Ammon's horn (tissue), 1 donor: ENCODE measurements at places on chromosomes 5 and 9.
A peak's percentile ranks its signal among the peaks of the same experiment; 100 is the strongest.

- DNase-seq = no peak
Observed at GRCh38 chr5:143156086-143156485, 247.4 kb downstream of the NR3C1 start.

DNA sequence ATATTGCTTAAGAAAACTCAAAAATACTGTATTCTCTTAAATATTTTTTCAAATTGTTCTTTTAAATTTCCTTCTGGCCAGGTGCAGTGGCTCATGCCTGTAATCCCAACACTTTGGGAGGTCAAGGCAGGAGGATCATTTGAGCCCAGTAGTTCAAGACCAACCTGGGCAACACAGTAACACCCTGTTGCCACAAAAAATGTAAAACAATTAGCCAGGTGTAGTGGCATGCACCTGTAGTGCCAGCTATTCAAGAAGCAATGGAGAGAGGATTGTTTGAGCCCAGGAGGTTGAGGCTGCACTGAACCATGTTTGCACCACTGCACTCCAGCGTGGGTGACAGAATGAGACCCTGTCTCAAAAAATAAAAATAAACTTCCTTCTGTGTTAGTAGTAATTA is 94.3 kb downstream of the STRBP start:
- no peak for DNase-seq

DNA sequence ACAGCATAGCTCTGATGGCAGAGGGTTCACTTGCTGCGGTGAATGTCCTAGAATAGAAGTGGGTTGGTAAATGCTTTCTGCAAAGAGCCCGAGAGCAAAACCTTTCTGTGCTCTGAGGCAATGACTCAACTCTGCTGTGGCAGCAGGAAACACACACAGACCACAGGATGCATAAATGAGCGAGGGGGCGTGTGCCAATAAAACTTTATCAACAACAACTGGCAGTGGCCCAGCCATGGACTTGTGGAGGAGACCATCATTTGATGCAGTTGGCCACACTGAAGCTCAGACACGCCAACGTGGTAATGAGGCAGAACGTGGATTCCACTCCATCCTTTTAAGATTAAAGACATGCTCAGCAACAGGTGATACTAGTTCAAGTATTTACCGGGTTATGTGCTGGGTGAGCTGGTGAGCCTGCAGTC is 6.8 kb downstream of the MRPL36 start:
- DNase-seq = no peak

- DNase-seq = no peak
Observed at GRCh38 chr5:78499485-78499884, 139.1 kb downstream of the SCAMP1 start.

DNA sequence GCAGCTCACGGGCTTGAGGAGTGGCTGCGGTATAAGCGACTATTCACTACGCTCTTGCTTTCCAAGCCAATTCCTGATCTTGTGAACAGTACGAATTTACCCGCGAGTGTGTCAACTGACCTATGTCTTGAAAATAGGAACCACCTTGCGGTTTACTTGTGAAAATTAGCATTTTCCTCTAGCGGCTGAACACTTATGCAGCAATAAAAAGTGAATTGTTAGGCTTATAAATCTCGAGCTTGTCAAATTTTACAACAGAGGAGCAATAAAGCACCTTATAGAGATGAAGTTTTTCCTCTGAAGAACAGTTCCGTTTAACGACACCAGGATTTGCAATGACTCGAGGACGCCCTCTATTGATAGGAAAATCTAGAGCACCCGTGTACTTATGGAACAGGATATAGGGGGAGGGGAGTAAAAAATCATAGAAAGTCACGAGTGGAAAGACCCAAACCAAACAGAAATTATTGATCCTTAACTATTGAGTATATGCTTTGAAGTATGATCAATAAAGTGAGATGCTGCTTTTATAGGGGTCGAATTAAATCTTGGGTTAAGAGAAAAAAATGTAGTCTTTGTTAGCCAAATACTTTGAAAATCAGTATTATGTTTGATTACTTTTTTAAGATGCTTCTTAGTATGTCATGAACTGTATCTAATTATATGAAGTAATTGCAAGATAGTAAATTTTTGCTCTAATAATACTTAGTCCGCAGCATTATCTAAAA is 1.9 kb upstream of the RGMB start:
- peak; percentile 92 for DNase-seq

DNA sequence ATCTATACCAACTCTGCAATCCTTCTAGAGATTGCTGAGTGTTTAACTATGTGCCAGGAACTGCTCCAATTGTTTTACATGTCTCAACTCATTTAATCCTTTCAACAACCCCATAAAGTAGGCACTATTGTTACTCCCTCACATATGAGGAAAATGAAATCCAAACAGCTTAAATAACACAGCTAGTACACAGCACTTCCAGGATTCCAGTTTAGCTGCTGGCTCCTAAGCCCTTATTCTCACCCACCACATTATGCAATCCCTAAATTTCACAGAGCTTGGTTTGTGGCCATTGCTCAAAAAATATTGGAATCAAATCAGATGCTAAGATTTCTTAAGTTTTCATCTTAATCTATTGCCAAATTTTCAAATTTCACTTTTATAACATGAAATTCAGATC is 84.9 kb downstream of the PRELID2 start:
- peak; percentile 32 for DNase-seq

DNA sequence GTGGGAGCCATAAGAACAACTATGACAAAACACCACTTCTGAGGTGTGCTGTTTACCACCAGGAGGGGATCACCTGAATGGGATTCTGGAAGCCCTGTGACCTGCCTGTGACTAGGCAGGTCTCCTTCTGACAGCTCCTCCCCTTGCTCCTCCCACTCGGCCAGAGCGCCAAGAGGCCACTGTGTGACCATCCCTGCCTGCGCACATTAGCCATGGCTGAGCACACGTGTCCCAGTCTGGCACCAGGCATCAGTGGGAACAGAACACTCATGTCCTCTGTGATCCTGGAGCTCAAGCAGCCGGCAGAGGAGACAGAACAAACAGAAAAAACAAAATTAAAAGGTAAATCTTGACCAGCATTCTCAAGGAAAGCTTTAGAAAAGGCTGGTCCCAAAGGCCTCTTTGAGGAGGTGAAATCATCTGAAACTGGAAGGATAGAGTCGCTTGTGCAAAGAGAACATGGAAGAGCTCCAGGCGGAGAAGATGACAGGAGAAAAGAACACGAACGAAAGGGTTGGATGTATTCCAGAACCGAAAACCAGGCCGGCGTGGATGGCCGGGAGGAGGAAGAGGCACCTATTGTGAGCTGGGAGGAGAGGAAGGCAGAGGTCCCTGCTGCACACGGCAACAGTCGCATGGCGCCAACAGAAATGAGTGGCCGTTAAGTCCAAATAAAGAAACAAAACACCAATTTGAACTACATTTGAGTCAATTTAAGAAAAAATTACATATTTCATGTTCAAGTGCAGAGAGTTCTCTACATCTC is 5.1 kb downstream of the MED10 start:
- no peak for DNase-seq

DNA sequence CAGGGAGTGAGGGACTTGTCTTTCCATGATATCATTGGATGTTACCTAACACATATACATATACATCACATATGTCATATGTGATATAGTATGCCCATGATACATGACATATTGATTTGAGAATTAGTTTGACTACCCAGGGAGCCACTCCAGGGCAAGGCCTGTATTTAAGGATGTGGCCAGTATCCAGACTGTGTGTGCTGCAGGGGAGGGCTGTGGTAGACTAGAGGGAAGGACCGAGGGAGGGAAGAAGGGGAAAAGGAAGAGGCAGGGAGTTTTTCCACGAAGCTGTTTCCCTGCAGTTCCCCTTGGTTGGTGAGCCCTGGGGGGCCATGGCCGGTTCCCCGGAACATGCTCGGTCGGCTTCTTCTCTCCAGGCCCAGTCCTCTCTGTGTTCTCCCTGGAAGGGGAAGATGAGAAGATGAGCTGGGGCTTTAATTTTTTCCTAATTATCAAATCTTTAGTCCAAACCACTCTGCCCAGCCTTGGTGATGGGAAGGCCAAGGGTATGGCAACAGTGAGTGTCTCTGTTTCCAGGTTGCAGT is 48.7 kb downstream of the NSUN2 start:
- DNase-seq = no peak

- peak; percentile 84 for DNase-seq
Observed at GRCh38 chr9:101458963-101459631, 23.5 kb upstream of the ALDOB start.

- no peak for DNase-seq
Observed at GRCh38 chr5:73861313-73861988, 235.5 kb downstream of the ARHGEF28 start.

- DNase-seq = peak; percentile 3
Observed at GRCh38 chr5:12354686-12355085, 450.4 kb upstream of the CTNND2 start.

- no peak for DNase-seq
Observed at GRCh38 chr9:14661421-14662059, 31.7 kb downstream of the ZDHHC21 start.

GRCh38 chr5:10719965-10720364 is 41.1 kb downstream of the DAP start:
- DNase-seq = no peak

GRCh38 chr9:137150617-137151457 is 11.9 kb downstream of the GRIN1 start:
- DNase-seq = no peak

DNA sequence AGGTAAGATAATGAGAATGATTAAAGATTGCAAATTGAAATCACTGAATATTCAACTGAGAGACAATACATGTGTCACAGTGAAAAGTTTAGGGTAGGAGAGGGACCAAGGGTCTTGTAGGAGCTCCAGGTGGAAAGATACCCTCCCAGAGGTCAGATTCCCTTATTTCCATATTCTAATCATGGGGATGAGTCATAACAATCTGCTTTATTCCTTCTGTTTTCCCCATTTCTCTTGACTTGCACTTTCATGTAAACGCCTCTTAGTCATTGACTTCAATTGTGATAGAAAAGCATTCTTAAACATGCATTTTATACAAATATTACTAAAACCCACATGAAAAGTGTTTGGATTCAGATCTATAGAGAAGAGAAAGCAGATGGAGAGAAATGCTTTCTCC is 81.3 kb upstream of the CTSL start:
- DNase-seq = no peak

- no peak for DNase-seq
Observed at GRCh38 chr5:6252581-6252980, 125.8 kb downstream of the MED10 start.

DNA sequence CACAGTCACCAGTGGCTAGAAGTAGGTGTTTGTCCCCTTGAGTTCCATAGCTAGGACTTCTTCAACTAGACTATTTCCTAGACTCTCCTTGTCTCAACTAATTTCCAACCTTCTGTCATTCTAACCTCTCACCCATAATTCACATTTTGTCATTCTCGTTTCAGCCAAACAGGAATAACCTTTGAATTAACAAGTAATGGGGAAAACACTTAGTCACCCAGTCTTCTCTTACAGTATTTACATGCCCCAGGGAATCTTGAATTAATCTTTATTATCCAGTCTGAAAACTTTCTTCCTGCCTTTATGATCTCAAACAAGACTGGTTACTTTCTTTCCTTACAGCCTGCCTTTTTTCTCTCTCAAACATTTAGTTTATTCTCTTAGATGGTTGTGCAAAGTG is 63.3 kb upstream of the RUSC2 start:
- no peak for DNase-seq

- no peak for DNase-seq
Observed at GRCh38 chr5:73387601-73388305, 60.8 kb downstream of the FOXD1 start.

DNA sequence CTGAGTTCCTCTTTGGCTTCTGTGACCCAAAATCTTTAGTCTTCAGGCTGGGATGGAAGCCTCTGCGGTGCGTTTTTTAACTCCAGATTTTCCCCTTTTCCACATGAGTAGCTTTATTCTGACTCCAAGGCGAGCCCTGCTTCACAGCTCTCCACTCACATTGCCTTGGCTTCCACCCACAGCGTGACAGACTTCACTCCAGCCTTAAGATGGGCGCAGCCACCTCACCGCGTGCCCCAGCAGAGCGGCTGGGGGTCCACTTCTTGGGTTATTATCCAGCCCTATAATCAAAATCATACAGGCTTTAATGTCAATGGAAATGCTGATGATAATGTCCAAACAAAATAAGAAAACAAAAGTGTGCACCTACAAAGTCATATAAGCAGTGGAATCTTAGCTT is 1.2 kb downstream of the EXOC3 start:
- DNase-seq = no peak

DNA sequence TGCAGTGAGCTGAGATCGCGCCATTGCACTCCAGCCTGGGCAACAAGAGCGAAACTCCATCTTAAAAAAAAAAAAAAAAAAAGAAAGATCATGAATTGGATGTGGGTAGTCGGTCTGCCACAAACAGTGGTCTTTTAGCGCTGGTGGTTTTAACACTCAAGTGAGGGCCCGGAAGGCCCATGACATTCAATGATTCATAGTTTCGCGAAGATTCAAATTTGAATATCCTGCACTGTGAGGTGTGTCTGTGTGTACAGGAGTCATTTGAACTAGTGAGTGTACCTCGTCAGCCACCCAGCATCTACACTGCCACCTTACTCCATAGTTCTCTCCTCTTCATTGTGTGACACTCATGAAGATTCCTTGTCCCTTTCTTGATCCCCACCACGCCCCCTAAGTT is 41.3 kb downstream of the CFAP77 start:
- no peak for DNase-seq

- DNase-seq = no peak
Observed at GRCh38 chr5:89988129-89988810, 421.3 kb downstream of the CETN3 start.

DNA sequence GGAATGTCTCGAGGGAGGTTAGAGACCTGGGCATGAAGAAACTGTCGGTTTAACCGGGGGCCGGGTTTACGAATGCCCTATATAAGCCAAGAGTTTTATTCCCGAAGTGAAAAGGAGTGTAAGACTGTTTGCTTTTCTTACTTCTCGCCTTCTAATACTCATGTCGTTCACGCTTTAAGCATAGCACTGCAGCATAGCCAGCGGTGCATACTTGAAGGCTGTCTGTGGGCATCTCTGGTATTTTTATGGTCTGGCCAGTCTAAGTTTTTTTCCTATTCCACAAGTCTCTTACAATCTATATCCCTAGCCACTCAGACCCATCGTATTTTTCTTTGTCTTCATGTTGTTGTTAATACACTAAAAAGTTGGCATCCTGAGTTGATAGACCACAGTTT is 1.2 kb downstream of the UHRF2 start:
- no peak for DNase-seq

DNA sequence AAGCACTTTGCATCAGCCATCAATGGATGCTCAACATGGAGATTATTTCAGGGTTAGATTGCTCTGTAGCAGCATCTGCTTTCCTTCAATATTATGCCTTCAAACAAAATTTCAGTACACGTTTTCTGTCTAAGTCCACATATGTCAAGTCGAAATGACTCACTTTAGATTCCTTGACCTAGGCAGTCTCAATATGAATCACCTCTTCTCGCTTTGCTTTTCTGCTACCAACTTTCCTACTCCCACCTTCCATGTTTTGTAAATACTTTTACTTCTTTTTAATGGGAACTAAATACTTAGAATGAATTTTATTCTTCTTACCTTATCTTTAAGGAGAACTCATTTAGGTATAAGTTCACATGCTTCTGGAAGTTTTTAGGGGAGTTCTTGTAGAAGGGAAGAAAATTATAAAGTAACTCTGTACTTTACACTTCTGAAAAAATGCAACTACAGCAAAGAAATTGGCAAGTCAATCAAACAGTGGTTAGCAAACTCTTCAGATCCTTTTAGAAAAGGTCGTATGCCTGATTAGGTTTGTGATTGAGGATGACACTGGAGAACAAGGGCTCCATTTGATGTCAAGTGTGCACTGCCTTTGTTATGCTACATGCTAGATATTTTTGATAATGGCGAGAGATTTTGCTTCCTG is 478.5 kb upstream of the SMARCA2 start:
- no peak for DNase-seq

- no peak for DNase-seq
Observed at GRCh38 chr5:109910874-109911273, 221.1 kb downstream of the MAN2A1 start.

GRCh38 chr9:37942621-37943344 is 38.9 kb upstream of the SLC25A51 start:
- no peak for DNase-seq
